ENCODE measurements at places on chromosomes 1 and 21.
A peak's percentile ranks its signal among the peaks of the same experiment; 100 is the strongest.

- DNase-seq = no peak
Observed at GRCh38 chr21:42061986-42062235, 9.2 kb upstream of the UMODL1 start.

GRCh38 chr1:226181996-226182714 lies 4.4 kb downstream of the ACBD3 start:
- DNase-seq = peak; percentile 49

DNA sequence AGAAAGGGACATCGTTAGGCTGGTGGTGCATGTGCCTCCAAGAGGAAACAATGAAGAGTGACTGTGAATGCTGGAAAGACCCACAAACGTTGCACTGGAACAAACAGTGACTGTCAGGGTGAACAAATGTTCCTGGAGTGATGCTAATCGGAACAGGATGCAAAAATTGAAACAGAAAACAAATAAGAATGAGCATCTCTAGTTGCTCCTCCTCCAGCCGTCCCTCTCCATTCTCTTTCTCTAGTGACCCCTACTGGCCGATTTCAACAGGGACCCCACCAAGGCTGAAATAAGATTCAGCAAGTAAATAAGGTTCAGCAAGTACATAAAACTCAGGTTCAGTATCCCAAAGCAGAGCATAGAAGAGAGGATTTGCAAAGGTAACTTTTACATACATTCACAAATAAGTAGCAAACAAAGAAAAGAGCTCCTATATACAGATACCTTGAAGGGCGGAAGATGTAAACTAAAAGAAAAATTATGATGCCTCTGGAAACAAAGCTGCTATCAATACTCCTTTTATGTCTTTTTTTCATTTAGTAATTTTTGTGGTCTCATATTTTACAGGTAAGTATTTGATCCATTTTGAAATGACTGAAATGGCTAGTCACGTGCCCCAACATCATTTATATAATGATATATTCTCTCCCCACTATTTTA lies 836.1 kb upstream of the ADAMTS5 start:
- DNase-seq = peak; percentile 68

DNA sequence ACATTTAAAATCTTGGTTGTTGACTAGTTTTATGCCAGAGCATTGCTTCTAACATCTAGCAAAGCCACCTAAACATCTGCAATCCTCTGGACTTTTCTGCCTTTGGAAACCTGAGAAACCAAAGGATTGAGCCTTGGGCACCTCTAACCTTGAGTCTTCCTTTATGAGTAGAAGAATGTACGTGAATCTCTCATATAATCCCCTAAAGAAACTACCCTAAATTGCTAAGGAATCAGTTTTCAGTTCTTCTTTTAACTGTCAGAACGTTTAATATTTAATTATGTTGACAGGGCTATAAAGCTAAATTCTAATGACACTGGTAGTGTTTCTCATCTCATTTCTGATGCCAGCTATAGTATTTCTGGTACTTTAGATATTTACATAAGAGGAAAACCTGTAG lies 997.3 kb downstream of the AMY1C start:
- no peak for DNase-seq

- DNase-seq = no peak
Observed at GRCh38 chr1:185289880-185290279, 27.2 kb downstream of the IVNS1ABP start.

GRCh38 chr1:150567717-150568593 lies 11.5 kb downstream of the MCL1 start:
- peak; percentile 75 for DNase-seq

- DNase-seq = peak; percentile 58
Observed at GRCh38 chr1:2074944-2075740, 24.9 kb downstream of the PRKCZ start.

- DNase-seq = no peak
Observed at GRCh38 chr1:19662313-19662712, 2.4 kb upstream of the HTR6 start.

DNA sequence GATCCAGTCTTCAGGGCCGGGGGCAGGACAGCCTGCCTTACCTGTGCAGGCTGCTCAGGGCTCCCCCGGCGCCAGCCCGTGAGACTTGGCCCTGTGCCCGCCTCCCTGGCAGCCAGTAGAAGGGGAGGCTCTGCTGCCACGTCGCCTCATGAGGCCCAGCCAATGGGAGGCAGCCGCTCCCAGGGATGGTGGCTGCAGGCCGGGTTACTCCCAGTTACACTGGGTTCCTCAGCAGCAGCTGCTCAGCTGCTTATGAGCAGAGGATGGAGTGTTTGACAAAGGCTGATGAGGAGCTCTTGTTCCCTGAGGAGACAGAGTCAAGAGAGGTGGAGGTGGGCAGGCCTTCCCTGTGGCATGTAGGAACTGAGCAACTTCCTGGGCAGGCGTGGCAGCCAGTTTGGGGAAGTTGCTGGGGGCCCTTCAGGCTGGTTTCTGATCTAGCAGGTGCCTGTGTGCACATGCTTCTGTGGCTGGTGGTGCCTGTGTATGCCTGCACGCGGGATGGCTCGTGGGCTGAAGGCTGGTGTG lies 5.5 kb downstream of the MFSD2A start:
- peak; percentile 50 for DNase-seq

- peak; percentile 78 for DNase-seq
Observed at GRCh38 chr1:69737527-69738185, 169.9 kb downstream of the LRRC7 start.

- no peak for DNase-seq
Observed at GRCh38 chr1:29011775-29012174, 97.4 kb downstream of the EPB41 start.

DNA sequence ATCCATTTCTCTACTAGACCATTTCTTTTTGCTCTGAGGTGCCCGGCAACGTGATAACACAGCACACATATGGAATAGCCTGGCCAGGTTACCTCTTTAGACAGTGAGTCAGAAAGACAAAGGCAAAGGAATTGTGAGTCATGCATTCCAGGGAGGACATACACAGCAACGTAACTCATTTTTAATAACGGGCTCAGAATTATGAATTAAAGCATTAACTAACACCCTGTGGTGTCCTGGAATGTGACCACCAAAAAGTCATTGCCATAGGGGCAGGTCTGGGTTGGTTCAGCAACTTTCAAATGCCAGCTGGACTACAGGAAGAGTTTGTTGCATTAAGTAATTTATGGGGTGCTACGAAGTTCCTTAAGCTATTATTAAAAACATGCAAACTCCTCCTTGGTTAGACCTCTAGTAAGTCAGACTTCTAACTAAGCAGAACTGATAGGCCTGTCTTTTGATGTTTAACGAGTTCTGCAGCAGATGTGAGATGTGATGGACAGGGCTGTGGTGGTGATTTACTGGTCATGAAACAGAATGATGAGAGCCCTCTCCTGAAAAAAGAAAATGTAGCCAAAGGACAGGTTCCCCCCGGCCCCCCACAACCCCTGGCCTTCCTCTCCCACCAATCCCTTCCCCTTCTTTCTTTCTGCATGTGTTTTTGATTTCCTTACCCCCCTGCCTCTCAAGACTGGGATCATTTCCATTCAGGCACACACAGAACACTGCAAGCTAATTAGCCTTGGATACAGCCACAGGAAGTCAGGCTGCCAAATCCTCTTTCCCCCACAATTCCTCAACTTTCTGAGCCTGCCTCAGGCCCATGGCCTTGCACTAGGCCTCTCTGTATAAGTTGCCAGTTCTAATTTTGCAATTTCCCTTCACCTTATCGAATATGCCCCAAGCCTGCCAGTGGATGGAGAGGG lies 88.9 kb upstream of the HAO2 start:
- DNase-seq = peak; percentile 46

Measured in Ammon's horn (tissue), 1 donor.